ENCODE measurements at places on chromosomes 11 and 22.

- DNase-seq: no peak
Observed at GRCh38 chr11:72483412-72484186, 49.3 kb upstream of the CLPB start.

DNA sequence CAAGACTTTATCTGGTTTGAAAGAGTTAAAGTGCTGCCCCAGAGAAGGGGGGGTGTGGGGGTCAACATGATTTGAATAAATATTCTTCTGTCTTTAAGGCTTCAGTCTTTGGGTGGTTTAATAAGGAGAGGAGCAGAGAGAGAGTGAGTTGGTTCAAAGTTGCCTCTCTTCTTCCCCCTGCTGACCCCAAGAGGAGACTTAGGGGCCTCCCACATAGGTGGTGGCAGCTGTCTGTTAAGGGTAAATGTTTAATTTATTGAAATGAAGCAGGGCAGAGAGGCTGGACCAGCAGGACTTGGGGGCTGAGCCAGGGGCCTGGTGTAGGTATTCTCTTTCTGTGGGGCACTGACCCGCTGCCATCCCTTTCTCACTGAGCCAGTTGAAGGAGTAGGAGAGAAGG is 5.5 kb downstream of the POU2F3 start:
- no peak for DNase-seq

DNA sequence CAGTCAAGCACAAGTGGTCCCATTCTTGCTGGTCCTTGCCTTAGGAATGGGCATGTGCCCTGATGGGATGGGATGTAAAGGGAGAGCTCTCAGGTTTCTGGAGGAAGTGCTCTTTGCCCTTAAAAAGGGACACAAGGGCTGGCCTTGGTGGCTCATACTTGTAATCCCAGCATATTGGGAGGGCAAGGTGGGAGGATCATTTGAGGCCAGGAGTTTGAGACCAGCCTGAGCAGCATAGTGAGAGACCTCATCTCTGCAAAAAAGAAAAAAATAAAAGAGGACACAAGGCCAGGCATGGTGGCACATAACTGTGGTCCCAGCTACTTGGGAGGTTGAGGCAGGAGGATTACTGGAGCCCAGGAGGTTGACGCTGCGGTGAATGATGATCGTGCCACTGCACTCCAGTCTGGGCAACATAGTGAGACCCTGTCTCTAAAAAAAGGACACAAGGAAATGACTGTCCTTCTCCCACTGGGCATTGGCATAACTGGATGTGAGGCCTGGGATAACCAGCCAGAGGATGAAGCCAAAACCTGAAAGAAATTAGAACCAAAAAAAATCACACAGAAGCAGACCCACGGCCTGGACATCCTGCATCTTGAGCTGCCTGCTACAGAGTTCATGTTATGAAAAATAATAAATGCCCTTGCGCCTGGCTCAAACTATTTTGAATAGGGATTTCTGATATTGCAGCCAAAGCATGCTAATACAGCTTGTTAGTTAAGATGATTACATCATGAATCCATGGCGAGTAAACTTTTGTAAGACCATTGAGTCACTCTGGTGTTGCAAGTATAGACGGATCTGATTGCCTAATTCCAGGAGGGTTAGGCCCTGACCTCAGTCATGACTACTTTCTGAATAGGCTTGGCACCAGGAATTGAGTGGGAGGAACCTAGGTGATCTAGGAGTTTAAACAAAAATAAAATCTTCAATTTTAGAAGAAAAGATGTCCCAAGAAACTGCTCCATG is 12.9 kb upstream of the CRKL start:
- DNase-seq: no peak

GRCh38 chr11:13831696-13832095 is 130.8 kb upstream of the SPON1 start:
- no peak for DNase-seq

- DNase-seq: no peak
Observed at GRCh38 chr22:33002035-33002434, 56.1 kb downstream of the SYN3 start.

DNA sequence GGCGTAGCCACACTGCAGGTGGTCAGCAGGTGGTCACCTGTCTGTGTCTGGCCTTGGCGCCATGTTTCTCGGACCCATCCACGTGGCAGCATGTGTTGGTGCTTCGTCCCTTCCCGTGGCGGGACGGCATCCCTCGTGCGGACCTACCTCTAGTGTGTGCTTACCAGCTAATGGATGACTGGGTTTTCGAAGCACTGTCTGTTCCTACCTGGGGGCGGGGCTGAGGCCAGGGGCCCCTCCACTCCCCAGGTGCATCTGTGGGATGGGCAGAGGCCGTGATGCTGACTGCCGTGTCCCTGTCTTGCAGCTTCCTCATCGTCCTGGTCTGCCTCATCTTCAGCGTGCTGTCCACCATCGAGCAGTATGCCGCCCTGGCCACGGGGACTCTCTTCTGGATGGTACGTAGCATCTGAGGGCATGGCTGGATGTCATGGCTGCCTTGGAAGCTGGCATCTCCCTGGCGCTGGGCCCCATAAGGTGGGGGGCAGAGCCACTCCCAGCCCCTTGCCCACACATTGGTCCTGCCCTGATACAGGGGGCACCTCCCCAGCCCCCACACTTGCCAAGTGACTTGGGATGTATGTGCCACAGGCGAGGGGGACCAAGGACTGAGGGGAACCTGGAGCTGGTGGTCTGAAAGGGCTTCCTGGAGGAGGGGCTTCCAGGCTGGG is 82.9 kb downstream of the KCNQ1 start:
- DNase-seq: no peak

GRCh38 chr11:112526699-112527416 is 266.2 kb upstream of the PLET1 start:
- no peak for DNase-seq

DNA sequence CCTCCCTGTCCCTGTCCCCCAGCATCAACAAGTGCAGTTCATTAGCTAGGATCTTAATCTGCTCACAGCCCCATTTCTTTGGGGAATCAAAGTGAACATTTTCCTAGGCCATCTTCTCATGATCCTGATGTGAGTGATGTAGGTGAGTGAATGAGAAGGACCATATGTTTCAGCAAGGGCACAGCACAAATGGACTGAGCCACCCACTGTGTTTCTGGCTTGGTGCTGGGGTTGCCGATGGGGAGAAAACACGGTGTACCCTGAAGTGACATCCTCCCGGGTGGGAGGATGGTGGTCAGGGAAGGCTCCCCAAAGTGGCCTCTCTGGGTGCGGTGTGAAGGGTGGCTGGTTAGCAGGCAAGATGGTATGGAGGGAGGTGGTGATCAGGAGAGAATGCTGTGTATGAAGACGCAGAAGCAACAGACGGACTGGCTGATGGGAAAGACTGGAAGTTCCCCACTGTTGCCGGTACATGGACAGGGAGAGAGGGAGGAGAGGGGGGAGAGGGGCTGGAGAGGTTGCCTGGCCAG is 72.2 kb downstream of the JAM3 start:
- DNase-seq: no peak

GRCh38 chr22:35115515-35115914 is 49.6 kb downstream of the ISX start:
- DNase-seq: no peak

DNA sequence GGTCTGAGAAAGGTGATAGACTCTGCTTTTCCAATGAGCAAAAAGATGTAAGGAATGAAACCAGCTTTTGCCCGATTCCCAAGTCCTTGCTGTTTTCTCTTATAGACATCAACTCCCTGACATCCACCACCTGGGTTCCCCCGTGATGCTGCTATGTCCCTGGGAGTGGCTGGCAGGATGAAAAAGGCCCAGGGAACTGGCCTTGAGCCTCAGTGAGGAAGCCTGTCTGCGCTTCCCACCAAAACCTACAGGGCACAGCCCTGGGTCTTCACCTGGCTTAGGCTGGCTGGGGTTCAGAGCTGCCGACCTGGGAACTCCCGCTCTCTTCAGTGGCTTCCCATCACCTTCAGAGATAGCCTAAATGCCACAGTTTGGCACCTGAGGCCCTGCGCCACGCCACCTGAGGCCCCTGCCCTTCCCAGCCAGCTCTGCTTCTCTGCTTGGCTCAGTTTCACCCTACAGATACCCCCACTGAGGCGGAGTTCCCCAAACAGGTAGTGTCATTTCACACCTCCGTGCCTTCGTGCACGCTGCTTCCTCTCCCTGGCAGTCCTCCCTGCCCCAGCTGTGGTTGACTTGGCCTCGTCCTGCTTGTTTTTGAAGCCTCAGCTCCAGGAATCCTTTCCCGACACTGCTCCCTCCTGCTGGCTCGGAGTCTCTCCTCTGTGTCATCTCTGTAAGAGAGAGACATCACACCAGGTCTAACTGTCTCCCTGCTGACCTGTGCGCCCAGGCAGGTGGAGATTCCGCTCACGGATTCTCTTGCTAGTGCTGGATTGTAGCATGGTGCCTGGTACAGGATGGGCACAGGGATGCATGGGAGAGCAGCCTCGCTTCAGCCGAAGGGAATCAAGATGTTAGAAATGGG is 10.7 kb downstream of the SLC37A2 start:
- DNase-seq: no peak

DNA sequence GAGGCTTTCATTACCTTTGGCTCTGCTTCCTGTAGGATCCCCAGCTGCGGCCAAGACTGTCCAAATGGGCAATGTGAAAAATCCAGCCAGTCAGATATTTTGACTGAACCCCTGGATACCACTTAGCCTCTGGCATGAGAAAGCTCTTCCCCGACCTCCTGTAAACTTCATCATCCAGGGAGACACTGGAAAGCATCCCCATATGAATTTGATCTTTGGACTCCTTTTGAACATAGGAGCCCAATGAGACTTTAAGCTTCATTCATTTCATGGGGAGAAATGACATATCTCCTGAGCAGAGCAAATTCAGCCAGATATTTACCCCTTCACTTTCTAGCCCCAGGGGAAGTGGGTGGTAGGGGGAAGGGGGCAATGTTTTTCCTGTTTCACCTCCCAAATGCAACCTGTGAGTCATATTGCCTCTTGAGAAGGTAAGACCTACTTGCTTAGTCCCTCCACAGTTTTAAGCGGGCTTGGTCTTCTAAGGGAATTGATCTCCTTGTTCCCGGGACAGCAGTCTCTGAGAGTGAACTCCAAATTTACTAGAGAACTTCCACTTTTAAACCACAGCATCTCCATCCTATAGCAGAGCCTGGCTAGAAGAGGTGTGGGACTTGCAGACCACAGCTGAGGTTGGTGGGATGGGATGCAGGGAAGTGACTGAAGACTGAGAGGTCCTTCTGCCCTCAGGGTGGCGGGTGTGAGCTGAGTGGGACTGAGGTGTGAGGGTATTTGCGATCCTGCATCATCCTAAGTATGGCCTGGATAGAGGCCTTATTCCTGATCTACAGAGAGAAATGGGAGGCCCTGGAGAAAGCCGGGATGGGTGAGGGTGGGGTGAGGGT is 20.3 kb upstream of the POU2AF1 start:
- no peak for DNase-seq

DNA sequence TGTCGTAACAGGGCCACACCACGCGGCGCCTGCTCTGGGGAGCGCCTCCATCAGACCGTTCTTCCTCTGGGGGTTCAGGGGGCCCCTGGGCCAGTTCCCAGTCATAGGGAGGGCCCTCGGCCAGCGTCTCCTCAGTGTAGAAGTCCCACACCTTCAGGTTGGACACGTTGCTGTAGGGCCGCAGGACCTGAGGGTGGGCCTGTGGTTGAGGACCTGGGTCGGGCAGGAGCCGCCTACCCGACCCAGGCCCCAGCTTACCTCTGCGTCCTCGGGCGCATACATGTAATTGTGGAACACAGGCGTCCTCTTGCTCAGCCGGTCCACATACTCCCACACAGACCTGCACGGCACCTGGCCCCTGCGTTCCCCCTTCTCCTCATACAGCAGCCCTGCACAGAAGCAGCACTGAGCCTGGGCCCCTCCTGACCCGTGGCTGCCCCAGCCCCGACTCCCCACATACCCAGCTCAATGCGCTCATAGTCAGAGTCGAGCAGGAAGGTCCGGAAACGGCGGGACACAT is 20.2 kb downstream of the SBF1 start:
- no peak for DNase-seq

DNA sequence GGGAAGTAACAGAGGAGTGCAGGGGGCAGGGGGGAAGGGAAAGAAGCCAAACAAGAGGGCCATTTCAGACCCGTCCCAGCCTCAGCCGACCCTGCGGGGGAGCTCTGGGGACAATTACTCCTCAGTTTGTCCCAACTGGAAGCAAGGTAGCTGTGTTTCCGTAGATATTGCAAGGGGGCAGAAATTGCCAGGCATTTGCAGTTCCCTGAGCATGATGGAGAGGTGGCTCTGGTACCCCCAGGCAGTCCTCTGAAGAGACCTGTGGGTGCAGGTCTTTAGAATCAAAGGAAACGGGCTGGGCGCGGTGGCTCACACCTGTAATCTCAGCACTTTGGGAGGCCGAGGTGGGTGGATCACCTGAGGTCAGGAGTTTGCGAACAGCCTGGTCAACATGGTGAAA is 13.8 kb upstream of the JAM3 start:
- no peak for DNase-seq

DNA sequence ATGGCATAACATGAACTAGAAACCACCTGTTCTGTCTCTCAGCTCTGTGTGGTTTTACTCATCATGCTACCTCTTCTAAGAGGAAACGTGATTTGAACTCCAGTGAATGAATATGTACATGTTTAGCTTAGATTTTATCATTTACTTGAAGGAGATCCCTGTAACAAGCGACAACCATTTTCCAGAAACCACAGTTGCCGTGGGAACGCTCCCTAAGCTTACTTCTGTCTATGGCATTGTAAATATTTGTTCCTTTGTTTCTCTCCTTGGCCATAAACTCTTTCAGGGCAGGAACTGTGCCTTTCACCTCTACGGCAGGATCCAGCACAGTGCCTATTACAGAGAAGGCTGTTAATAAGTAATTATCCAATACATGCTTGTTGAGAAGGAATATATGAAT is 17.1 kb upstream of the TPH1 start:
- DNase-seq: no peak

GRCh38 chr11:109422870-109423465 is 978 bp downstream of the C11orf87 start:
- no peak for DNase-seq

- DNase-seq: no peak
Observed at GRCh38 chr11:95676308-95676707, 113.3 kb downstream of the FAM76B start.

DNA sequence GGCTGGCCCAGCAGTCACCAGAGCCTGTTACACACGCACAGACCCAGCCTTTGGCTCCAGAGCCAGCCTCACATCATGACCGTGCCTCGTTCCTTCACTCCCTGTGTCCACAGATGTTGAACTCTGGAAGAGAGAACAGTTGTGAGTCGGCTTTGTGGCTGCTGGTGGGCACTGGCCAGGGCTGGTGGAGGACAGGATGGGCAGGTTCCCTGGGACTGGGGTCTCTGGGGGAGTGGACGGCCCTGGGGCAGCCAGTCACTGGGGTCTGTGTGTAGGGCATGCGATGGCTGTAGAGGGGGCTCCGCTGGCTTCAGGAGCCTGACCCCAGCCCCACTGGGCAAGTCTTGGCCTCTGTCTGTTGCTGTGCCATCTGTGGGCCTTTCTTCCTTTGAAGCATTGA is 1070.1 kb downstream of the BRD1 start:
- DNase-seq: peak; percentile 23

Data from activated CD8-positive, alpha-beta memory T cell treated with anti-CD3 and anti-CD28 coated beads, Interleukin-2, amount 10 ng/mL, durations not matched to agents 7 days and 5 days (primary cell).